ENCODE measurements at places on chromosomes 5 and 9.

DNA sequence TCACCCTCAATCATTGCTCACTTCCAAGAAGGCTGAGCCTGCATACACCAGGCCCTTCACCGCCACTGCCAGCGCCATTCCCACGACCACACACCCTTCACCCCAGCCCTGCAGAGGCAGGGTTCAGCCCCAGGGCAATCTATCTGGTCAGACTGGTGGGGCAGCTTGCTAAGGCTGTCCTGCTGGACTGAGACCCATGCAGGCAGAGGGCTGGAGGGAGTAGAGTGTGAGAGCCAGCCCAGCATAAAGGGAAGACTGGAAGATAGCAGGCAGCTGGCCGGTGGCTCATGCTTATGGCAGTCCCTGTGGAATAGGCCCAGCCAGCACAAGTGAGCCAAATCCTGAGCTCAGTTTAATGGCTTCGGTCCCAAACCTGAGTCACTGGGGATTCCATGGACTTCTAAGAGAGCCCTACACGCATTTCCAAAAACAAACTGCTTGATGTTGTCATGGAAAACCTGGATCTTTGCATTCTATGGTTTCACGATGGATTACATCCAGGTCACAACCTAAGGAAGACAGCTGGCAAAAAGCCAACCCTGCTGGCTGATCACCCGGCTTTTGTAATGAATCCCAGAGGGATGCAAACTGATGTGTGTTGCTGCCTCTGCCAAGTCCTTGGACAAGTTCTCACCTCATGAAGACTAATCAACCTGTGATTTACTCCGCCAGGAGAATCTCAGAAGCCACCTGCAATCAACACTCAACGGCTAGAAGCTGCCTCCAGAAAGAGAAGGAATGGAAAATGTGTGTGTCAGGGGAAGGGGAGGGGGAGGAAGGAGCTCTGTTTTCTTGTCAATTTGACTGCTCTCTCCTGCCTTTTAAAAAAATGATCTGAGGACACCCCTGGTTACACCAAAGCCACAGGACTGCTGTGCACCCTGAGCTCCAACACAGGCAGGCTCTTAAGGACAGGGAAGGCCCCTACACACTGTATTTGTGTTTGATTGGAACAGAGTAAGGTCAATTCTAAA lies 143.6 kb downstream of the LHFPL2 start:
- peak; percentile 72 for DNase-seq

DNA sequence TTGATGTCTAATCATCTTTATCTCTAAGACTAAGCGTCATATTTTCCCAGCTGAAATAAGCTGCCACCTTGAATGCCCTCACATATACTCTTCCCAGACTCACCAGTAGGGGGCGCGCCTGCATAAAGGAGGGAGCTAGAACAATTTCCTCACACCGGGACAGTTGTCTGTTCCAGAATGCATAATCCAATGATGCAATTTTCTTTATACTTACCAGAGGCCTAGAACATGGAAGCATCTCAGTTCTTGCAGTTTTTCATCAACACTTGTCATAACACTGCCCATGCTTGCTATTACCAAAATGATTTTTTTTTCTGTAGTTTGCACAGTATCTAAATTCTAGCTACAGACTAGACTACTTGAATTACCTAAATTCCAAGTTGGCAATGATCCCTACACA lies 203.9 kb downstream of the FRMD3 start:
- DNase-seq = peak; percentile 74

- no peak for DNase-seq
Observed at GRCh38 chr9:119282476-119283077, 86.7 kb downstream of the BRINP1 start.

- DNase-seq = no peak
Observed at GRCh38 chr9:27421577-27421976, 102.5 kb upstream of the IFNK start.

- no peak for DNase-seq
Observed at GRCh38 chr5:147169901-147170300, 64.9 kb upstream of the STK32A start.

DNA sequence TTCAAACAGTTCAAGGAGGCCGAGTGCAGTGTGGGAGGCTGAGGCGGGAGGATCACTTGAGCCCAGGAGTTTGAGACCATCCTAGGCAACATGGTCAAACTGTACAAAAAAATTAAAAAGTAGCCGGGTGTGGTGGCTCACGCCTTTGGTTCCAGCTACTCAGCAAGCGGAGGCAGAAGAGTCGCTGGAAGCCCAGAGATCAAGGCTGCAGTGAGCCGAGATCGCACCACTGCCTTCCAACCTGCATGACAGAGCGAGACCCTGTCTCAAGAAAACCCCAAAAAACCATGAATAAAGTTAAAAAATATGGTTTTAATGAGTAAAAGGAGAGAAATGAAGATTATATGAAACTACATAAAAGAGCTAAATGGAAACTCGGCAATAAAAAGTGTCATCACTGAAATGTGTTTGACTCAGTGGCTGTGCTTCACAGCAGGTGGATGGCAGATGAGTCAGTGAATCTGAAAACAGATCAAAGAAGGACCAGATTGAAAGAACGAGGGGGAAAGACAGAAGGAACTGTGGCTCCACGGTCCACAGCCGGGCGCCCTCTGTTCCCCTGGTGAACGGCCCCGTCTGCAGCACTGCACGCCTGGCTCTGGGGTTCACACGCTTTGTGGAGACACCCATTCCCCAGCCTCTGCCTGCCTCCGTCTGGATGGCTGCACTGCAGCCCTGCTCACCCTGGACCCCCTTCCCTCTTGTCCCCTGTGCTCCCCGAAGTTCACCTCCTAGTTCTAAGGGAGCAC lies 25.1 kb downstream of the EXD3 start:
- no peak for DNase-seq

- no peak for DNase-seq
Observed at GRCh38 chr5:82163452-82164175, 114.5 kb downstream of the RPS23 start.

- DNase-seq = no peak
Observed at GRCh38 chr9:104700306-104700705, 6.0 kb downstream of the OR13D1 start.

- no peak for DNase-seq
Observed at GRCh38 chr5:87383216-87383615, 29.5 kb downstream of the CCNH start.

DNA sequence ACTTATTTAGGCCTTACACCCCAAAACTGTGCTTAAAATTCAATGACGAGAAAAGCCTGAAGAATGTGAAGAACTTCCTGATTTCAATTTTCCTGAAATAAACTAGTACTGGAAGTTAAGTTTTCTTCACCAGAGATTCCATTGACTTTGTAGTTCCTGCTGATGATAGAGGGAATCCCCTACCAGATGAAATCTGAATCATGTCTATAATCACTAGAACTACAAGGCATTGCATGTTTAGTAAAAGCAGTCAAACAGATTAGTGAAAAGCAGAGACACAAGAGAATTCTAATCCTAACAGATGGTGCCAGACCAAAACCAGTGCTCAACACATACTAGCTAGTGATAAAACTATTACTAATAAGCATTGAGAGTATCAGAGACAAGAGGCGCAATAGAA lies 130.0 kb downstream of the PDE4D start:
- DNase-seq = no peak

DNA sequence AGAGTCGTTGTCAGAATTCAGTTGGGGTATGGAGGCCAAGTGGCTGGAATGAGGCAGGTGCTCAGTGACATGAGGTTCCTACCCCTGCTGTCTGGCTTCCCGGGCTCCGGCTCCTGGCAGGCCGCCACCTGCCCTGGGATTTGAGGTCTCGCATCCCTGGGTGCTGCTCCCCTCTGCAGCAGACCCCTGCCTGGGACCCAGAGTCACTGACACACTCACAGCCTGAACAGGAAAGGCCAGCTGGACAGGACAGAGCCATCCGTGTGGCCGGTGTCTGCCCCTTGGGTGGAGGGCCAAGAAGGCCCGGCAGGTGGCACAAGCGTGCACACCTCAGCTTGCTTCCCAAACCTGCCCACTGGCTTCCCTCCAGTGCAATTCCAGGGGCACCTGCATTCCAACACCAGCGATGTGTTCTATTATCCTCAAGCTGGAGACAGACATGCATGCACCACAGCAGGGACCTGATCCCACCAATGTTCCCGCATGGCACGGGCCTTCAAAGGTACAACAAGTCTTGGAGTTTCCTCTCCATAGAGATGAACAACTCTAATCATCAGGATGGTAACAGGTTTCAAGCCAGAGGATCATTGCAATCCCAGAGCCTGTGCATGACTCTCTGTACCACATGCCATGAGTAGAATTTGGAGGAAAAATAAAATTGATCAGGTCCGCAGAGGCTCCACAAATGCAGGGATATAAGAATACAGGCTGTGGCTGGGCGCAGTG lies 45.6 kb upstream of the RNF130 start:
- no peak for DNase-seq

GRCh38 chr5:1549475-1550030 lies 25.8 kb upstream of the LPCAT1 start:
- no peak for DNase-seq

DNA sequence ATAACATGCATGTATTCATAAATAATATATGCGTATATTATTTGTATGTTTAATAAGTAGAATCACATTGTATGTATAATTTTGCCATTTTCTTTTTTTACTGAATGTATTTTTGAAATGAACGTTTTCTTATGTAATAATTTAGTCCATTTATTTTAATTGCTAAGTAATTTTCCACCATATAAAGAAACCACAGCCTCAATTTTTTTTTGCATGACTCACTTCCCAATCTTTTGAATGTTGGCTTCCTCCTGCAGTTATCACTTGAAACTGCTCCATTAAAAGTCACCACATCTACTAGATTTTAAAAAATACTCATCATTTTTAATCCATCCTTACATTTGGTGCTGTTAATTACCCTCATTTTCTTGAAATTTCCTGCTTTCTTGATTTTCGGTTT lies 363.3 kb upstream of the MEF2C start:
- no peak for DNase-seq

DNA sequence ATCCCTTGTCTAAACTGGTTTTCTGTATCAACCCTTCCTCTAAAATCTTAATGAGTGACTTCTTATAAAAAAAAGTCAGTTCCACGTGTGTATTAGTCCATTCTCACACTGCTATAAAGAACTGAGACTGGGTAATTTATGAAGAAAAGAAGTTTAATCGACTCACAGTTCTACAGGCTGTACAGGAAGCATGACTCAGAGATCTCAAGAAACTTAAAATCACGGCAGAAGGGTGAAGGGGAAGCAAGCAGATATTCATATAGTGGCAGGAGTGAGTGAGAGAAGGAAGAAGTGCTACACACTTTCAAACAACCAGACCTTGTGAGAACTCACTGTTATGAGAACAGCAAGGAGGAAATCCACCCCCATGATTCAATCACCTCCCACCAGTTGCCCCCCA lies 307.8 kb upstream of the ARRDC3 start:
- no peak for DNase-seq

- DNase-seq = no peak
Observed at GRCh38 chr9:121850366-121850765, 198.9 kb downstream of the DAB2IP start.

DNA sequence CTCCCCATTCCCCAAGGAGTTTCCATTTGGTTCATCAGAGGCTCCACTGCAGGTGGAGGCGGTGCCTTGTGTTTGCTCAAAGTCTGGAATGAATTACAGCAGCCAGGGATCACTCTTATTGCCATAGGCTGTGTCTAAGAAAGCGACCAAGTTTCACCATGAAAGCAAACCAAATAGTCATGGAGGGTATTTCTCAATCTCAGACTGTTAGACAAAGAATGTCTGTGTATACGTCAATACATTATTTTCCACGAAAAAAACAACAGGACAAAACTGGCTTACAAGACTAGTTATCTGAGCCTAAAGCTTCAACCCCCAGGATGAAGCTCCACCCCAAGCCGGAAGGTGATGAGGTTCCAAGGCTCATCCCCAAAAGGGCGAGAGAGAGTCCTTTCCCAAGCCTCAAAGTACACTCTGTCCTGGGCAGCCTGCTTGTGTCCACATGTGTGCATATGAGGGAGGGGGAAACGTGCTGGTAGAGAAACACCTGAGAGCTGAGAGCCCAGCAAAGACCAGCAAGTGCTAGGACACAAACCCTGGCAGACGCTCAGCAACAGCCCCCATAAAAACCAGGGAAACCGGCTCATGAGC lies 4.3 kb downstream of the B4GALT1 start:
- no peak for DNase-seq

All from hypothalamus (tissue), 51 donors.